ENCODE measurements at places on chromosomes 6 and 20.

- DNase-seq: no peak
These were observed 51.7 kb downstream of the SLC26A8 start for GRCh38 chr6:35972471-35973367.

DNA sequence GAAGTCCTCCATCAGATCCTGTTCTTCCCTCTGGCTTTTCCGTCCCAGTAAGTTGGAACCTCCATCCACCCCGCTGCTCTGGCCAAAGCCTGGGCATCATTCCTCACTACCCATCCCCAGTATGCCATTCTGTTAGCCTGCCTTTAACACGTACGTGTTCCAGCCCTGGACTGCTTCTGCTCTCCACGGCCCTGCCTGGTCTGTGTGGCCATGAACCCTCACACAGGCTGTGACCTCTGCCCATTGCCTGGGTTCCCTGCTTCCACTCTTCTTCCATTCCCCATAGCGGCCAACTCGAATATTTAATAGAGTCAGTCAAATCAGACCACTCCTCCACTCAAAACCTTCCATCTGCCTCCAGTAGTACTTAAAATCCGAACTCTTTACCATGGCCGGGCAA is 29.4 kb downstream of the RALGAPA2 start:
- no peak for DNase-seq

DNA sequence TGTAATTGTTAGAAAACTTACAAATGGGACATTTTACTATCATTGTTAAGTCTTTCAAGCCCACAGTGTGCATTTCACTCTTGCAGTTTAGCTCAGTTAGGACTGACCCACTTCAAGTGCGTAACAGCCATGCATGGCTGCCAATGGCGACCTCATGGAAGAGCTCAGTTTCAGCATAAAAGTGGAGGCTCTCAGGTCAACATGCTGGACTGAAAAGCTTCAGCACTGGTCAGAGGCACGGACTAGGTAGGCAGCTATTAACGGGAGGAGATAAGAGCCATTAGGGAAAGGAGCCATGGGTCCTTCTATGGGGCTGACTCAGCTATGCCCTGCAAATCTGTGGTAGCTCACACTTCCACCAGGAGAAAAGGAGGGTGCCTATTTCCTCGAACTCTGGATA is 101.8 kb downstream of the TTLL2 start:
- DNase-seq: no peak

- DNase-seq: no peak
These were observed 6.1 kb upstream of the TRAM2 start for GRCh38 chr6:52582996-52583395.

DNA sequence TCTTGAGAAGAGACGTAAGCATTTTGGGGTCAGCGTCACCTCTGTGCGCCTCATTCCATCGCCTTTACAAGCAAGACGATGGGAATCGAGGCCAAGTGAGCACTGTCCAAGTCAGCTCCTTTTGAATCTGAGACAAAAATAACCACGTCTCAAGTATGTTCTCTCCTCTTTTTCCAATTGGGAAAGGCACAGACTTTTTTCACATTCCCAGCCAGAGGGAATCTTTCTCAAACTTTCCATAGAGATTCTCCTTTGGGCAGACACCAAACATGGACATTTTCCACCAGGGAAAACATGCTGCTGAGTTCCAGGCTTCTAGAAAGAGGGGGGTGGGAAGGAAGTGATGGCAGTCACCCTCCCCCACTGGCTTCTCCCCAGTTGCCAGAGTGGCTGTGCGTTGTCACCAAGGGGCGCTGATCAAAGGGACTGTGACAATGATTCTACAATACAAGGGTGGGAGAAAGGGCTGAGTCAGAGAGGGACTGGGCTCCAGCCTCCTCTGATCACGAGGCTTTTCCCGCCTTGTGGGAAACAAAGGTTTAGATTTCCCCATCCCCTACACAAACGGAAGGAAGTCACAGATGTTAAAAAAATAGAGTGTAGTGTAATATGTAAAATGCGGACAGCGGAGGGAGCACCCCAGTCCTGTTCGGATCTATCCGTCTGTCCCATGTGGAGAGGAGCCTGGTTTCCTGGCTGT is 281.9 kb upstream of the RNF24 start:
- DNase-seq: no peak

DNA sequence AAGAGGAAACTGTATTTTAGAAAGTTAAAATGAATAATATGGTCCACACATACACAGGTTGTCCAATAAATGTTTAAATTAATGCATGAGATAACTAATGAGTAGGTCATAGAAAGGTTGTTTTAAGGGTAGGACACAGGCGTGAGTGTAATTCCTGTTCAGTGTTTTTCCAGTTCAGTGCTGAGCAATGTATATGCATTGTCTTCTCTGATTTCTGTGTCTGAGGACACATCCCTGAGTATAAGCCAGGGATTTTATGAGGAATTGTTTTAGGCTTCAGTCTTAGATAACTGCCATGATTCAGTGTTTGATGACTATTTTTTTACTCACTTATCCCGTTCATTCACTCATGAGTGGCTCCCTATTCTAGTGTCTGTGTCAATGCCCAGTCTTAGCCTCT is 298.5 kb upstream of the TBX18 start:
- no peak for DNase-seq

DNA sequence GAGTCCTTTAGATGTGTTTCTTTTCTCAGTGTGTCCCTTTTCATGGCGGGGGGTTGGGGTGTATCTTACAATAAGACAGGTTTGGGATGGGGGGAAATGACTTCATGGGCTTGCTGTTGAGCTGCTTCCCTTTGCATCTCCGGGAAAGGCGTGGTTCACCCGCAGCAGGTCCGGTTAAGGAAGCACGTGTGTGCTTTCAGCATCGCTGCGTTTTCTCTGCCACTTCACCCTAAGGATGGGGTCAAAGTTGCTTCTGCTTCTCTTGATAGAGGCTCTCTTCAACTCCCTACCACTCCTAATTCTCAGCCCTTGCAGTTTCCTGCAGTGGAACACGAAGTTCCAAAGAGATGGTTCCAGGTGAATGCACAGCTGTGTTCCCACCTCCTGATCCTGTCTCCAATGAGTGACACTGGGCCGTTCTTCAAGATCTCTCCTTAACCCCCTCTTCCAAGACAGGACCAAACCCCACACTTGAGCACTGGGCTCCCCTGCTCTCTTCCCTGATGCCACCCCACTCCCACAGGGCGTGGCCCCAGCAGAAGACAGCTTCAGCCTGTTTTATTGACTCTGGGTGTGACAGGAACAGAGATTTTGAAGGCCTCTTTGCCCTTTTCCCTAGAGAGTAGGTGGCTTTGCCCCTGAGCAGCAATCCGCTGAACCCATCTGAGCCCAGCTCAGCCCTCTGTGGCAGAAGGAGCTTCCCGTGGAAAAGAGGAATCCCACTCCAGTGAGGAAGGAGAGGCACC is 85.2 kb downstream of the PLEKHG1 start:
- DNase-seq: no peak

DNA sequence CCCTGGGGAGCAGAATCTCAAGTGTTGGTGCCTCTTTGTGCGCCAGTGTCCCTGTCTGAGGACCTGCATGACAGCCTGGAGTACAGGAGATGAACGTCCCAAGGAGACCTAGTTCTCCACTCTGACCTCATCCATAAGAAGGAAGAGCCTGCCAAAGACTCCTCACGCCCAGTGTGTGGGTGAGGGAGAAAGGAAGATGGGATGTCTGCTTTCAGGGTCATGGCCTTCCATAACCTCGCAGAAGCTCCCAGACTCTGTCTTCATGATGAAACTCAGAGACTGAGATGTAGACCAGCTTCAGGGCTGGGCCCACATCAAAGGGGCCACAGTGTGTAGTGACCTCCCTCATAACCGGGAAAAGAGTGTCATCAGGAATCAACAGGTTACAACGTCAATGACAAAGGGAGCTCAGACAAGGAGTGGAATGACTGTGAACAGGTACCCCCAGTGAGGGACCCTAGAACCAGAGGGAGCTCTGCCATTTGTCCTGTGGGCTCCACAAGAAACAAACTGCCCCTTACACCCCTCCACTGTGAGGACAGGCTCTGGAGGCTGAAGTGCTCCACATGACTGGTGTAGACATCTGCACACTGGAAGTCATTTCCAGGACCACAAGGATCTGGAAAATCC is 8.1 kb downstream of the HLA-DQB1 start:
- no peak for DNase-seq

- no peak for DNase-seq
These were observed 2.5 kb downstream of the PERP start for GRCh38 chr6:138104618-138105213.

GRCh38 chr6:156776840-156777576 is at the start of gene ARID1B:
Gene ARID1B, plus strand, starts transcription at chr6:156777378. Its CDS starts 303 bp downstream, at chr6:156777681.
- peak; percentile 74 for DNase-seq

DNA sequence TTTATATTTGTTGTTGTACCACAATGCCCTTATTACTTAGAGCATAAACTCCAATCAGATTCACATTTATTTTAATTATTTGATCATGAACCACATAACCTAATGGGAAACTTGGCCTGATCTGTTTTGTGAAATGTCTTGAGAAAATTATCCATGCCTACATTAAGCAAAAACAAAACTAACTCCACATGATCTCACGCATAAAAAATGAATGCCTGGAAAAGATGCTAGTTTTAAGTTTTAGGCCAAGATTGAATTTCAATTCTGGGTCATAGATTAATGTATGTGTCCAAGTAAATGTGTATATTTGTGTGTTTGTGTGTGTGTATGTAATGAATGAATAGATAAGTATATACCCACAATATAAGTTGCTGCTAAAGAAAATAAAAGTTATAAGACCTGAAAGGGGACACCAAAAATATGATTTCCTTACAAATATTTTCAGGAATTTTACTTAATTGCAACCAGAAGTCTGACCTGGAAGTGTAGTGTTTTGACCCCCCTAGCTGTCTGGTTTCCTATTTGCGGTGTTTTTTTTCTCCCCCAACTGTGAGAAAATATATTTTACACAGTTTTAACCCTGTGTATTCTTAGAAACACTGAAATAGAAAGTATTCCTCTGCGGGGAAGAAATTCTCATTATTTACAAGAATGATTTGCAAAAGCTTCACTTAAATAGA is 97.2 kb downstream of the JAG1 start:
- no peak for DNase-seq

- DNase-seq: peak; percentile 14
These were observed 3.6 kb downstream of the RPS21 start for GRCh38 chr20:62390317-62391164.

GRCh38 chr20:47440857-47441773 is 60.6 kb upstream of the NCOA3 start:
- no peak for DNase-seq

DNA sequence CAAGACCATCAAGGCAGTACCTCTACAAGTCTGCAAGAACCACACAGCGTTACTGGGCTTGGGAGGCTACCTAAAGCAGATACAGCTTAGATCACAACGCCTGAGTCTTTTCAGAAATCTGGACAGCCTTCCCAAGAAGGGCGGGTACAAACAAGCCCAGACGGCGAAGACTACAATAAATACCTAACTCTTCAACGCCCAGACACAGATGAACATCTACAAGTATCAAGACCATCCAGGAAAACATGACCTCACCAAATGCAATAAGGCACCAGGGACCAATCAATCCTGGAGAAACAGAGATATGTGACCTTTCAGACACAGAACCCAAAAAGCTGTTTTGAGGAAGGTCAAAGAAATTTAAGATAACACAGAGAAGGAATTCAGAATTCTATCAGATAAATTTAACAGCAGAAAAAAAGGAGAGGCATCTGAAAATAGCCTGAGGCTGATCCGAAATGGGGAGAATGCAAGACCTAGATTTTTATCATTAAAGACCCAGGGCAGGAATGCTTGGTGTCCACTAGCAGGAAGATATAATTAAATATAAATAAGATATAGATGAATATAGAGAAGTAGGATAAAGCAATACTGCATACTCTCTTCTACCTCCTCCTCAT is 131.7 kb upstream of the COL21A1 start:
- DNase-seq: no peak

- DNase-seq: no peak
These were observed 23.0 kb upstream of the LYRM2 start for GRCh38 chr6:89661559-89661958.

- DNase-seq: no peak
These were observed 82.3 kb upstream of the CLDN20 start for GRCh38 chr6:155181498-155181897.

- no peak for DNase-seq
These were observed 139.5 kb upstream of the CDH4 start for GRCh38 chr20:61112515-61112914.
